Liver (tissue), 10 donors: ENCODE measurements at places on chromosomes 2 and 18. TPM values are rescaled to one million over a fixed set of nuclear protein-coding genes. Genes with fewer than 3 reads are reported as not detected.

DNA sequence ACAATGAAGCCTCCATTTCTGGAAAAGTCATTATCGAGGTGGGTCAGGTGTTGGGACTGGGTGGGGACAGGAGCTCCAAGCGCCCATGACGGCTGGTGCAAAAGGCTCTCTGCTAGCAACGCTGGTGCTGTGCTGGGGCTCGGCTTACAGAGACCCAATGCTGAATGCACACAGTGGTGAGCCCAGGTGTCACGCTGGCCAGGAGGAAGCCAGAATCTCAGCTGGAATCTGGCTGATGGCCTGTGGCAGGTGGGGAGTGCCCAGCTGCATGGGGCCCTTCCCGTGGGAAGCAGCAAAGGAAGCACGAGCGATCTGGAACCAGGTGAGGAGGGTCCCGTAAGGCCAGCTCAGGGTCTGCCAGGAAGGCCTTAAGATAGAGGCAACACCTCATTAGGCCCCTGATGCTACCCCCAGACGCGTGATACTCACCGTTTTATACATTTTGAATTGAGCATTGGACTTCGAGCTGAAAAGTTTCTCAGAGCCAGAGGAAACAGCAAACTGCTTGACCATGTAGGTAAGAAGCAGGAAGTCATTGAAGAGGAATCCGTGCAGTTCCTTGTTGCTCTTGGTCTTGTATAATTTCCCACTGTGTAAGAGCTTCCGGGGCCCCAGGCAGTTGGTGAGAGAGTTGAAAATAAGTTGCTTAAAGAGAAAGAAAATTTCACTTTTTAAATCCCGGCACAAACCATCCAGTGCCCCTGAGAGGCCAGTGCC, 34.7 kb downstream of the FAM228A start:
- no peak for DNase-seq

GRCh38 chr2:172944794-172945509, 130.7 kb upstream of the MAP3K20 start:
- DNase-seq = no peak

DNA sequence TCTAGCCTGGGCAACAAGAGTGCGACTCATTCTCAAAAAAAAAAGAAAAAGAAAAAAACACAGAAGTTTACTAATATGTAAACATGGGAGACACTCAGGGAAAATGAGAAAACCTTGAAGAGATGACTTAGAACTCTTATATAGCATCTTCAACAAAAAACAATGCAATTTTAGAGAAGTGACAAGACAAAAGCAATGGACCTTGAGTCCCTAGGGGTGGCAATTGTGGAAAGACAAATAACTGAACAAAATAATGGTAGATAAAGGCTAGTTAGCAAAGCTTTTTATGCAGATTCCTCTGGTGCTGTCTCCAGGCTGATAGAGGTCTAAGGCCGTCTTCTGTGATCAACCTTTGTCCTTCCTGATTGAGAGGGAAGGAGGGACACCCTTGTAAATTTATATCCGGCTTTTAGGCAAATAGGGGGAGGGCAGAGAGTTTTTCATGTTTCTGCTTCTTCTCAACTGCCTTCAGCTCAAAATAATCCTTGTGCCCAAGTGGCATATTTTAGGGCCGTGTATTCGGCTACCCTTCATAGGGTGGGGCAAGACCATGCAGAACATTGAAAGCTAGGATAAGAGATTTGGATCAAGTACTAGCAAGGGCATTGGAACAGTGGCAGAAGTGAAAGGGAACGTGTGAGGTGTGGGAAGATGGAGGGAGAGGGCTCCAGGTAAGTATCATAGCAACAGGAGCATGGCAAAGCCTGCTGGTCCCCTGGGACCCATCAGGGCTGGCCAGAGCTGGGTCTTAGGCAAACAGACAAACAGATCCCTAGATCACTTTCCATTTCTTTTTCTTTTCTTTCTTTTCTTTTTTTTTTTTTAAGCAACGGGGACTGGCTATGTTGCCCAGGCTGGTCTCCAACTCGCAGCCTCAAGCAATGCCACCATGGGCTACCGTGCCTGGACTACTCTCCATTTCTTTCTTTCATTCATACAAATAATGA, 116.2 kb upstream of the STPG4 start:
- no peak for DNase-seq

DNA sequence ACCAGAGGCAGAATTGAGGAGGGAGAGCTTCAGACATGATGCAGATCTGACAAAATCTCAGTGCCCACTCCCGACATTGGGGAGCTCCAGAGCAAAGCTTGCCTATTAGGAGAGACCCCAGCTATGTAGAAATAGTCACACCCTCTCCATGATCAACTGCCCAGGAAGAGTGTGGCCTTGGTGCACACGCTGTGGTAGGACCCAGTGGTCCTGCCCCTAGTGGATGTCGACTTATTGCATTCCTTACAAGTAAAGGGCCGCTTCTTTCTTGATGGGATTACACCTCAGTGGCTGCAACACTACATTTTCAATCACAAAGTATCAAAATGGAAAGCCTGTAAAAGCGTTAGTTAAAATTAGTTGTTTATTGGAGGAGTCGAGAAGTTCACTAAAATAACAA, 64.2 kb downstream of the VRK2 start:
- DNase-seq = no peak

GRCh38 chr2:182090486-182090885, 104.8 kb downstream of the PPP1R1C start:
- no peak for DNase-seq

DNA sequence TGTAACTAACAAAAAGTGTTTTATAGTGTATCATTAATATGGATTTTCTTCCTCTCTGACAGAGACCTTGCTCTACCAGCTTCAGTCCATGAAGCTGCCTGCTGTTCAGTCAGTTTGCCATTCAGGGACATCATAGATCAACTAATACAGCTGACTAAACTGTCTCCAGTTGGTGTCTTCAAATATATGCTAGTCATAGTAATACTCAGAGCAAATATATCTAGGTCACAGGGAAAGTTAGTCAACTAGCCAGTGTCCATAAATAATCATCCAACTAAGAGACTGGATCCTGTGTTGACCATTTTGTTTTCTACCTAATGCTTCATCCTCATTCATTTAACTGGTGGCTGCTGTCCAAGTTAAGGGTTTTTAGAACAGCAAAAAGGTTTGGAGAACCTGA, 38.2 kb upstream of the LRPPRC start:
- no peak for DNase-seq

DNA sequence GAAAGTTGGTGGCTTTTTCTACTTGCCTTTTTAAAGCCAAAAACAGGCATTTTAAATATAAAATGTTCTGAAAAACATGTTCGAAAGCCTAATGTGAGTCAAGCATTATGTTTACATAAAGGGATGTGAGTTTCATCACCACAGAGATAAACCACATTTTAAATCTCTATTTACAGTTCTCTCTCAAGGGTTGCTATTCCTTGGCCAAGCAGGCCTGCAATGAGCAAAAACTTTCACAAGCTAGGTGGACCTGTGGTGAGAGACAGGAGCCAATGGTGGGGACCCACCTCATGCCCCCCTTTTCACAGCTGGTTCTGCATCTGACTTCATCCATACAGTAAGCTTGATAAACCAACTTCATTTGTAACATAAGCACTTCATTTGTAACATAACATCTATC, 65.1 kb downstream of the CUL3 start:
- DNase-seq = no peak

- DNase-seq = peak; percentile 34
Measured at GRCh38 chr2:45256173-45256866, 247.1 kb upstream of the SIX2 start.

- DNase-seq = no peak
Measured at GRCh38 chr2:145845923-145846322, 1326.0 kb upstream of the ZEB2 start.

DNA sequence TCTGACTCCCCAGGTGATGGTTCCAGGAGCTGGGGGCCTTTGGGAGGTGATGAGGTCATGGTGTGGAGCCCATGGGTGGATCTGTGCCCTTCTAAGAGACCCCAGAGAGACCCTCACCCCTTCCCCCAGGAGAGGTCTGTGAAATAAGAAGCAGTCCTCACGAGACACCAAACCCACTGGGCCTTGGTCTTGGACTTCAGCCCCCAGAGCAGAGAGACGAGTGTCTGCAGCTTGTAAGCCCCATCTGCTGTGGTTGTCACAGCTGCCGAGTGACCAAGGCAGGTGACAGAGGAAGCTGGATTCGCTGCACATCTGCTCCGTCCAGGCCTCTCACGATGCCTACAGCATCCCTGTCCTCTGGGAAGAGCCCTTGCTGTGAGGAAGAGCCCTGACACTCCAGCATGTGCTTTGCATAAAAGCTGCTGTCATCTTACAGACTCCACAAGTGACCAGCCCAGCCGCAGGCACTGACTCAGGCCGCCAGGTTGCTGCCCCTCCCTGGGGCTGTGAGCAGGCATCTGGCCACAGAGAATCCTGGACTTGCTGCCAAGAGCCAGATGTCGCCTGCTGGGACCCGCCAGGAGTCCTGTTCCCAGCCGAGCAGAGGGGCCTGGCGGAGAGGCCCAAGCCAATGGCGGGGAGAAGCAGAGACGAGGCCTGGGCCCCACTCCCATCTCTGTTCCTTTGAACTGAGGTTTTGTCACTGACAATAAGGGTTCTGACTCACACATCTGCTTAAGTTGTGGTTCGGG, 150.8 kb downstream of the PXDN start:
- DNase-seq = no peak

DNA sequence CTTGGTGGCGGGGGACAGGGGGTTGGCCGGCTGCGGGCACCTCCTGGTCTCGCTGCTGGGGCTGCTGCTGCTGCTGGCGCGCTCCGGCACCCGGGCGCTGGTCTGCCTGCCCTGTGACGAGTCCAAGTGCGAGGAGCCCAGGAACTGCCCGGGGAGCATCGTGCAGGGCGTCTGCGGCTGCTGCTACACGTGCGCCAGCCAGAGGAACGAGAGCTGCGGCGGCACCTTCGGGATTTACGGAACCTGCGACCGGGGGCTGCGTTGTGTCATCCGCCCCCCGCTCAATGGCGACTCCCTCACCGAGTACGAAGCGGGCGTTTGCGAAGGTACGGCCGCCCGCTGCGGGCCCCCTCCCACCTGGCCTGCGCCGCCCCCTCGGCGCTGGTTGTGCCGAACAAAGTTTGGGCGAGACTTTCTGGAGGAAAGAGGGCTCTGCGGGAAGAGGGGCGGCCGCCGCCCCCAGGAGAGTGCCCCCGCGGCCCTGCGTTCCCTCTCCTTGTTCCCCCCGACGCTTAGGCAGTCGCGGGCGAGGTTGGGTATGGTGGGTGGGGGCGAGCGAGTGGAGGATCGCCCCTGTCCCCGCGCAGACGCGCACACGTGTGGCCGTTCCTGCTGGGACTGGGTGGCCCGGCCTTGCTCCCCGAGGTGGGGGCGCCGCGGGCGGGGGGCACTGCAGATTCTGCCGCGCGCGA, 866 bp downstream of the CRIM1 start:
- peak; percentile 42 for DNase-seq

DNA sequence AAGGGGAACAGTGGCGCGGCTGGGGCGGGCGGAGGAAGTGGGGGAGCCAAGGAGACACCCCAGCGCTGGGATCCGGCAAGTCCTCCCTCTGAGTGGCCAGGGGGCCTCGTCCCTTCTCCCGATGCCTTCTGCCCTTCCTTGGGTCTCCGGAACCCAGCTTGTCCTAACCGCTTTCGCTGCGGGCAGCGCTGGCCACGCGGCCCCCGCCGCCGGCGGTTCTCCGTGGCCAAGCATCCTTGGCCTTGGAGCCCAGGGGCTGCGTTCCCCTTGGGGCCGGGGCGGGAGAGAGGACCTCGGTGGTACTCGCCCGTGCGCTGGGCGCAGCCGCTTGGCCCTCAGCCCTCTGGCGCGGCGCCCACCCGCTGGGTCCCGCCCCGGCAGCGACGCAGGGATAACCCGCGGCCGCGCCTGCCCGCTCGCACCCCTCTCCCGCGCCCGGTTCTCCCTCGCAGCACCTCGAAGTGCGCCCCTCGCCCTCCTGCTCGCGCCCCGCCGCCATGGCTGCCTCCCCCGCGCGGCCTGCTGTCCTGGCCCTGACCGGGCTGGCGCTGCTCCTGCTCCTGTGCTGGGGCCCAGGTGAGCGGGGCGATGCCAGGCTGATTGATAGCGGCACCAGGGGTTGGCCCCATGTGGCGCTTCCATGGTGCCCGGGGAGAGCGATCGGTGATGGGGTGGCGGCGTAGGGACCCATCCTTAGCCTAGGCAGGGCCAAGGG, 128.7 kb downstream of the UXS1 start:
- no peak for DNase-seq

DNA sequence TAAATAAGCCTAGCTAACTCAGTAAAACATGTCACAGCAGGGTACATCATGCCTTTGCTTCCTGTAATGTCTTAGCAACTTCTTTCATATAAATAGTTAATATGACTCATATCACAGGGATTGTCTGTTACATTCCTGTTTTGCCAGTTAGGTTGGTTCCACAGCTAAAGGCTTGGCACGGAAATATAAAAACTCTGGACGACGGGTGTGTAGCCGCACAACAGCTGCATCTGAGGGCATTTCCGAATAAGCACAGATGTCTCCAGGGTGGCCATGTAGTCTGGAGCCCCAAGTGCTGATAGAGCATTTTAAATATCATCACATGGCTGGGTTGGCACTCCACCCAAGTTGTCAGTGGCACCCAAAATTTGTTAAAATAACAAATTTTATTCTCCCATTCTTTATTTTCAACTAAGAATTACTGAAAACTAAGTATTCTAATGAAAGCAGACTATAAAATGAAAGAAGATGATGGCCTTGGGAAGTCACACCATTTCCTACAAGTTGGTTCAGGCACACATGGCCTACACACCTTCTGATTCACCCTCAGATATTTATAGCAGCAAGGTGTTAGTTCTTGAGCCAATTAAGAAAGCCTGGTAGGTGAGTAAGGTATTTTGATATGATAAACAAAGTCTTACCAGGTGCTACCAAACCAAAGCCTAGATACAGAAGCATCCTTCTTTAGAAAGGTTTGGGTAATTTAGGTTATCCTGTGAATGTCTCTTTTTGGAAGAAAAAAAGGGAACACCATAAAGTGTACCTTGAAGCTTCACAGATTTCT, 61.8 kb upstream of the STK17B start:
- no peak for DNase-seq

DNA sequence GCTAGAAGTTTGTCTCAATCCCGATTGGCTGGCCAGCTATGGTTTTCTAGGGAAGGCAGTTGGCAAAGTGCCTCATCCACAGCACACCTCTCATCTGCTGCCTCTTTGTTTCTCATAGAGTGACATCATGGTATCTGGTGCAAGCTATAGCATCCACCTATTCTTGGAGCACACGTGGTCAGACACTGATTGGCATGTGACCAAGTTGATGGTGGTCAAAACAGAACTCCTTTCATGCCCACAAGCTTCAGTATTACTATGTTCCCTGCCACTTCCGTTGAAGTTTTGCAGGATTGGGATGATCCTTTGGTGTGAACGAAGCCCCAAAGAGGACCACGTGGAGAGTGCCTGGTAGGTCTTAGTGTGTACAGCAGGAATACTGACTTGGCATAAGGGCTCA, 28.8 kb downstream of the TTC32 start:
- DNase-seq = no peak

SLC16A14 gene
- 0.28 TPM for polyA plus RNA-seq

KCNK3 gene
- polyA plus RNA-seq = 0.78 TPM

NEU2 gene
- polyA plus RNA-seq = not detected

RUFY4 gene
- polyA plus RNA-seq = not detected

DCDC2C gene
- polyA plus RNA-seq = not detected

LONRF2 gene
- polyA plus RNA-seq = 0.24 TPM

PAX8 gene
- 0.50 TPM for polyA plus RNA-seq

IL36B gene
- not detected for polyA plus RNA-seq

BMP10 gene
- polyA plus RNA-seq = 10.0 TPM
